ENCODE measurements at places on chromosomes 13 and 19.
A peak's percentile ranks its signal among the peaks of the same experiment; 100 is the strongest.

GRCh38 chr13:104577071-104577815 is 1511.0 kb upstream of the SLC10A2 start:
- DNase-seq = no peak

DNA sequence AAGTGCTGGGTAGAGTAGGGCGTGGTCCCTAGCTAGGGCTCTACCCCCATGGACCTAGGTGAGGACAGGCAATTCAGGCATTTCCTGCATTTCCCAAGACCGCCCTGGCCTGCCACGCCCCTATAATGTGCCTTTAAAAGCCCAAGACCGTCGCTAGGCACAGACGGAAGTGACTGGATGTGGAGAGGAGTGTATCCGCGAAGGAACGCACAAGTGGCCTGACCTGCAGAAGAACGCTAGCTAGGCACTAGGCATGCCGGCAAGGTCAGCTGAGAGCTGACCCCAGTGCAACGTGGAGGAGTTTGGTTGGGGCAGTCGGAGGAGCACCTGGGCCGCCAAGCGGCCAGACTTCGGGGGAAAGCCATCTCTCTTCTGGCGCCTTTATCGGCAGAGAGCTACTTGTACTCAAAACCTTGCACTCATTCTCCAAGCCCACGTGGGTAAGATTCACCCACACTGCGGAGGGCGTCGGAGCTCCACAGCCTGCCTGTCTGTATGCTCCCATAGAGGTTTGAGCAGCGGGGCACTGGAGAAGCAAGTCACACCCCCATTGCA is 370.0 kb downstream of the FGF9 start:
- DNase-seq = peak; percentile 7

DNA sequence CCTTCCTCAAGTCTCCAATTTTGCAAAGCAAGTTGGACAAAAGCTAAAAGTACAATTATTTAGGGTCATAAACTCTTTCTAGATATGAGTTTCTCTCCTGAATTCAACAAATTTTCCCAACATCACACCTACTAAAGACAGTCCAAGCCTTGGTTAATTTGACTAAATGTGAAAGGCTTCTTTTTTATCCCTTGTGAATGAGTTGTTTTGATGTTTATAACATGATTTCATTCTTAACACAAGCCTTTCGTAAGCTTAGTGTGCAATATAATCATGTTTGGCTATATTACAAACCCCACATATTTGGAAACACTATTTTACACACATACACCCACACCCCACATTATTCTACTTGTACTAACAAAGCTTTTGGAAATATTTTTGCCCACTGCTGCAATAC is 57.3 kb downstream of the ZC3H13 start:
- DNase-seq = no peak

DNA sequence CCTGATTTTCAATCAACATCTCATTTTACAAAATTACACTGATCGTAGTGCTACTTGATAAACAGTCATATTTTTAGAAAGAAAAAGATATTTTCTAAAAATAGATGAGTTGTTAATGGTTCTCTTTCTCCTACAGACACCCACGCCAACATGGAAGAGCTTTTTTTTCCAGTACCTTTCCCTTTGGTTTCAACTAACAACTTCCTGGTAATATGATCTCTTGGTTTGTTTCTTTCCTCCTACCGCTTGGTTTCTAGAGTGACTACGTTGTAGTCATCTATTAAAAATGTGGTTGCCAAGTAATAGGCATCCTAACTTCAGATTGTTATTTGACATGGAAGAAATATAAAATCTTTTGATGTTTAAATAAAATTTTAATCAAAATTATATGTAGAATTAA is 189.0 kb downstream of the LACC1 start:
- peak; percentile 24 for DNase-seq

DNA sequence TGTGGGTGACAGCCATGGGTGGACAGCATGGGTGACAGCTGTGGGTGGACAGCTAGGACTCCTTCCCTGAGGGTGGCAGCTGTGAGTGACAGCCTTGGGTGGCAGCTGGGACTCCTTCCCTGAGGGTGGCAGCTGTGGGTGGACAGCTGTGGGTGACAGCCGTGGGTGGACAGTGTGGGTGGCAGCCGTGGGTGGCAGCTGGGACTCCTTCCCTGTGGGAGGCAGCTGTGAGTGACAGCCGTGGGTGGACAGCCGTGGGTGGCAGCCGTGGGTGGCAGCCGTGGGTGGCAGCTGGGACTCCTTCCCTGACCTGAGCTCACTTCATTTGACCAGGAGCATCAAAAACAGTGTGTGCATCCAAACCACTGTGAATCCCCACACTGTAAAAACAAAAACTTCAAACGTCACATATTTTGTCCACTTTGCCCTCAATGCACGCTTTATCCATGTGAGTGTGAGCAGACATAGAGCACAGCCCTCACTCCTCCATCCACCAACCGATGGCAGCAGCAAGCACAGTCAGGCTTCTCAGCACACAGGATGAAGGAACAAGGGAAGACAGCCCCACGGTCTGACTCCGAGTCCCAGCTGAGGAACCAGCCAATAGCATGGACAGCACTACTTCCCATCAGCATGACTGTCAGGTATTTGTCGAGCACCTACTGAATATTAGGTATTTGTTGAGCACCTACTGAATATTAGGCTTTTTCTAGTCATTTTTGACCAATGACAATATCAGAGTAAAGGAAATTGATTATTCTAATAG is 1.6 kb upstream of the CFAP97D2 start:
- DNase-seq = no peak

DNA sequence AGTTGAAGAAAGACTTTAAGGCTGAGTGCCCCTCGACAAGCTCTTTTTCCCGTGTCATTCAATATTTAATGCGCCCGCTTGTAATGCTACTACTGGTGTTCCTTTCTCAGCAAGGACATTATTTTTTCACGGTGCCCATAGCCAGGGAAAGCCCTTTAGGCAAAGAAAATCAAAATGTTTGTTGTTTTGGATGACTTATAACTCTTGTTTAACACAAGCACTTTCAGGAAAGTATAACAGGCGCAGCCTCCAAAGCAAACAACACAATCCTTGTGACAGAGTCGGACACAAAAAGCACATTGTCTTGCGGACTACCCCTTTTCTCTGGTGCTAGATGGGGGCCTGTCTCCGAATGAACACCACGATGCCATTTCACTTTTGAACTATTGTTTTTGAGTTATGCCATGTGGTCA is 12.4 kb downstream of the ZIC5 start:
- no peak for DNase-seq

DNA sequence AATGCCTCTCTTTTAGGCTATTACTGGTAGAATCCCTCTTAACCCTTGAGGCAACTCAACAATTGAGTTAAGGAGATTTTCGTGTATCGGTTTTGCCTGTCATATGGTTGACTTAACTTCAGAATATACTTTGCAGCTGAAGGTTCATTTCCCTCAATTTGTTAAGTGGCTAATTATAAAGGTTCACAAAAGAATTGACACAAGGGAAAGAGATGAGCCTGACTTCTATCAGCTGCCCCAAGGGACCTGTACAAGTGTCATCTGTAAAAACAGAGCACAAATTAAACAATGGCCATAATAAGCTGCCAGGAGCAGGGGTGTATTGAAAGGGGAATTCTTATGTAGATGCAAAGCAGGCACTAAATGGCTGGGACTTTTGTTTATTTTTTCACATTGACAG is 334.8 kb upstream of the OBI1 start:
- DNase-seq = no peak

Measured in NCI-H510A treated with DMSO at 0.1 percent for 48 hours (cell line).